CD4-positive, CD25-positive, alpha-beta regulatory T cell (primary cell): ENCODE measurements at places on chromosomes 7 and 10. TPM values are rescaled to one million over a fixed set of nuclear protein-coding genes. Genes with fewer than 3 reads are reported as not detected.

Gene PNLIPRP1
- not detected for total RNA-seq

Gene SAP25
- 47.4 TPM for total RNA-seq

Gene DDIT4
- total RNA-seq, result 403 TPM

Gene FKBP6
- not detected for total RNA-seq

Gene TMEM229A
- total RNA-seq, result not detected

Gene RPA3
- 29.9 TPM for total RNA-seq

Gene CAMK2B
- total RNA-seq, result not detected

Gene ACSL5
- 63.7 TPM for total RNA-seq

Gene LRRD1
- total RNA-seq, result 0.44 TPM

Gene CHN2
- total RNA-seq, result 1.7 TPM

- H3K4me1 ChIP-seq, result no peaks in the 10 kb centered on the region
- no peaks in the 10 kb centered on the region for H3K27me3 ChIP-seq
- DNase-seq, result peak; percentile 66
- H3K36me3 ChIP-seq, result no peaks in the 10 kb centered on the region
- H3K27ac ChIP-seq, result no peak overlapping the region
Measured at GRCh38 chr7:24587853-24588252, 14.6 kb downstream of the PALS2 start.

DNA sequence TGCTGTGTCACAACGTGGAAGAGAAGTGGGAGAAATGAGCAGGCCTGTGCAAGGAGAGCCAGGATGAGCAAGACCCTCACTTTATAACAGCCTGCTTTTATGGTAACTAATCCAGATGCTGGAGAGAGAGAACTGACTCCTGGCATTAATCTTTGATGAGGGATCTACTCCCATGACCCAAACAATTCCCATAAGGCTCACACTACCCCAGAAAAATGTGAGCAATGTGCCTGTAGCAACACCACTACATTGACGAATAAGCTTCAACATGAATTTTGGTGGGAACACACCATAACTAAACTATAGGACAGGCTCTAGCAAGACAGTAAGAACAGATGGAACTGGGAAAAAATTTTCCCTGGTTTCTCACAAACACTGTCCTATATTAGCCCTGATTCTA lies 173.6 kb upstream of the PRSS58 start:
- no peak overlapping the region for H3K4me3 ChIP-seq
- H3K27ac ChIP-seq, result no peak overlapping the region
- peaks cover 15% of the 10 kb centered on the region for H3K4me1 ChIP-seq
- no peaks in the 10 kb centered on the region for H3K36me3 ChIP-seq
- DNase-seq, result no peak

- peaks cover 16% of the 10 kb centered on the region for H3K4me1 ChIP-seq
- H3K4me3 ChIP-seq, result no peak overlapping the region
- H3K27me3 ChIP-seq, result no peaks in the 10 kb centered on the region
- H3K27ac ChIP-seq, result no peak overlapping the region
- no peak for DNase-seq
- peaks cover 7% of the 10 kb centered on the region for H3K36me3 ChIP-seq
Measured at GRCh38 chr7:77867537-77867865, 68.9 kb downstream of the PHTF2 start.

DNA sequence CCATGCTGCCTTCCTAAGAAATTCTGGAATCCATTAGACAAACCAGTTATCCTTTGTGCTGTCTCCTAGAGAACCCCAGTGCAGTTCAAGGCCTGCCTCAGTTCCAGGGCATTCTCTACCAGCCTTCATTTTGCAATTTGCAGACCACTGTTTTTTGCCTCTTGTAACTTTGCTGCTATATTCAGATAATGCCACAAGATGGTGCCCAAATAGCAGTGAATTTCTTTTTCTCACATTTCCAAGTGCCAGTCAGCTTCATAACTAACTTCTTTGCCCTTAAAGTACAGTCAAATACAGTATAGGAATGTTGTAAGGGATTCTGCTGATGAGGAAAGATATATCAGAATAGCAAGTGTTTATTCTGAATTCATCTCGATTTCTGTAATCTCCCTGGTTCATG lies 25.2 kb downstream of the LOXL4 start:
- H3K4me1 ChIP-seq, result peaks cover under 1% of the 10 kb centered on the region
- no peak overlapping the region for H3K27ac ChIP-seq
- H3K4me3 ChIP-seq, result no peak overlapping the region
- DNase-seq, result no peak

DNA sequence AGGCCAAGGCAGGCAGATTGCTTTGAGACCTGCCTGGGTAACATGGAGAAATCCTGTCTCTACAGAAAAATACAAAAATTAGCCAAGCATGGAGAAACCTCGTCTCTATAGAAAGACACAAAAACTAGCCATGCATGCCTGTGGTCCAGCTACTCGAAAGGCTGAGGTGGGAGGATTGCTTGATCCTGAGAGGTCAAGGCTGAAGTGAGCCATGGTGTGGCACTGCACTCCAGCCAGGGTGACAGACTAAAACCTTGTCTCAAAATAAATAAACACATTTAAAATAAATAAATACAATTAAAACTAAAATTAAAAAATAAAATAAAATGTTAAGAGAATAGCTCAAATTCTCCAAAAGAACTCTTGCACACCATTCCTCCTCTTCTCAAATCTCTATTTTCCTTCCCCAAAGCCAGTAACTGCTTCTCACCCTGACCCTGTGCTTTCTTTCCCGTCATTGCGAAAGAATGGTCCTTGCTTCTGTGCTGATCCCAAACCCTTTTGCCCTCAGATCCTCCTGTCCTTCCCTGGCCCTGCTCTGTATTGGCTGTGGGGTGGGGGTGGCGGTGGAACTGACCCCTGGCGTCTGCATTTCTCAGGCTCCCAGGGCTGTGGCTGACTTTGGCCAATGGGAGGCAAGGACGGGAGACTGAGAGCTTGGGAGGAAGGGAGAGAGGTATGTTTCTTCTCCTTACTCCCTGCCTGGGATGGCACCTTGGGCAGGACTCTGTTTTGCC lies 12.4 kb downstream of the SRGN start:
- no peak for DNase-seq

GRCh38 chr10:121091961-121092719 lies 241.0 kb downstream of the WDR11 start:
- H3K27ac ChIP-seq, result no peak overlapping the region
- H3K4me3 ChIP-seq, result no peak overlapping the region
- no peaks in the 10 kb centered on the region for H3K4me1 ChIP-seq
- H3K36me3 ChIP-seq, result no peaks in the 10 kb centered on the region

GRCh38 chr10:102001435-102002068 lies 54.4 kb downstream of the ARMH3 start:
- H3K27me3 ChIP-seq, result no peaks in the 10 kb centered on the region
- peaks cover 46% of the 10 kb centered on the region for H3K36me3 ChIP-seq

DNA sequence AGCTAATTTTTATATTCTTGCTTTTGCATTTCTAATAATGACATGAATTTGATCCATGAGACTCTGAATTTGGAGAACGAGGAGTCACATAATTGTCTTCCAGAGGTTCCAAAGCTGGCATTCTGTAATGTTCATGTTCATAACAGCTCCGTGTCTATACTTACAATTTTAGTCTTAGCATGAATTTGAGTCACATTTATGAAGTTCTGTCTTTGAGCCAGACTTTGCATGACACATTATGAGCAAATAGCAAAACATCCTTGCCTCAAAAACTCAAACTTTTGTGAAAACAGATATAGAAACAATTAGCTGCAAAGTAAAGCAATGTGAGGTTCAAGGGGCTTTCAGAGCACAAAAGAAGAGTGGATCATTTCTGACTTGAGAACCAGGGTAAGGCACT lies 44.5 kb upstream of the CAV2 start:
- H3K27me3 ChIP-seq, result no peaks in the 10 kb centered on the region
- no peaks in the 10 kb centered on the region for H3K4me1 ChIP-seq
- H3K4me3 ChIP-seq, result no peak overlapping the region
- no peak overlapping the region for H3K27ac ChIP-seq
- no peaks in the 10 kb centered on the region for H3K36me3 ChIP-seq

- DNase-seq, result no peak
- no peak overlapping the region for H3K4me3 ChIP-seq
- H3K4me1 ChIP-seq, result no peaks in the 10 kb centered on the region
- no peaks in the 10 kb centered on the region for H3K36me3 ChIP-seq
- no peak overlapping the region for H3K27ac ChIP-seq
Measured at GRCh38 chr10:31723106-31723750, 205.4 kb downstream of the ARHGAP12 start.

DNA sequence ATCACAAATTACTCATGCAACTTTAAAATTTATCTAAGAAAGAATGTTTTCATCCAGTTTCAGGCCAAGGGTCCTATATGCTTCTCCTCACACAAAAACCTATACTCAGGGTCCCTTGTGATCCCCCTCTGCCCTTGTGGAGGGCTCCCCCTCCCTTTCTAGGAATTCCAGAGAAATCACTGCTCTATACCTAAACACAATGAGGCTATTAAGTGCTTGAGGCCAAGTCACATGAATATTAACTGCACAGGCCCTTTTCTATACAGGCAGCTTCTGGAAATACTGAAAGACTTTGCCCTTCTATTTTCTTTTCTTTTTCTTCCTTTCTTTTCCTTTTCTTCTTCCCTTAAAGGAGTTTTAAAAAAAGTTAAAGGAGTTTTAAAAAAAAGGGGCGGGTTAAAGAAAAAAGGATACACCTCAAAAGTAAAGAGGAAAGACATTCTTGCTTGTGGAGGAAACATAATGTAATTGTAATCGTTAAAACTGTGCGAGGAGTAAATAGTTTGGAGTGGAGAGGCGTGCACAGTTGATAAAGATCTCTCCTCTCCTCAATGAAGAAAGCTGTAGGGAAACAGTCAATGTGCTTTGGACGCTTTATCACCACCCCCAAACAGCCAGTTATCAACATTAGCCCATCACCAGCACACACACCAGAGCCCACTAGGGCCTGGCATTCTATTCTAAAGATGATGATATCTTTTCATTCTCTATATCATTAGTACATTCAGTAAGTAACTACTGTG lies 16.4 kb downstream of the GRB10 start:
- no peaks in the 10 kb centered on the region for H3K36me3 ChIP-seq
- H3K4me3 ChIP-seq, result no peak overlapping the region

DNA sequence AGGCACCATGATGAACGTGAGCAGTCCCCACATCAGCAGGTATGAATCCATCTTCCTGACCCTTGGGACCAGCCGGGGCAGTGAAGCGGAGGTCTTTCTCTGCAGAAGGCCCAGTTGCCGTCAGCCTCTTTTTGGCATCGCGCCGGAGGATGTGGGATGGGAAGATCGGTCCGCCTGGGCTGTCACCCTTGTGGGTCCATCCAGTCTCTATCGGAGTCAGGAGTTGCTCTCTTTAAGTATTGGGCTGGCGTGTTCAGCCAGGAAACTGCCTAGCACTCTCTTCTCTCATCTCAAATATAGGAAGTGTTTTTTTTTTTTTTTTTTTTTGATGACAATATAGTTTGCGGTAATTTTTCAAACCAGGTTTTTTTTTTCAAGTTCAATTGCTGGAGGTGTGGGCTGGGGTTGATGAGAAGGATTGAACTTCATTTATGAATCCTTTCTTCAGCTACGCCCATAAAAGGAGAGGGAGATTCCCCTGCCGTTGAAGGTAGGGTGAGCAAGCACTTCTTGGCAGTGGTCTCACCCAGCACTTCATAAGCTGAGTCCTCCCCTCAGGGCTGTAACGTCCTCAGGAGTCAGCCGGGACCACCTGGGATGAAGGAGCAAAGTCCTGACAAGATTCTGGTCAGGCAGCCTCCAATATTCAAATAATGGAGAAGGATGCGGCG lies at the start of gene IL2RA:
Gene IL2RA (minus strand): TSS at position 267 of the 671 bp plus-strand sequence. CDS start 216 bp downstream, at position 51.
- peaks cover 70% of the 10 kb centered on the region for H3K4me1 ChIP-seq
- peak; percentile 78 for DNase-seq
- peak within 1 kb of the TSS; percentile 90 for H3K27ac ChIP-seq
- H3K4me3 ChIP-seq, result peak within 1 kb of the TSS; percentile 100
- no peaks in the 10 kb centered on the region for H3K27me3 ChIP-seq

GRCh38 chr7:42573881-42574672 lies 337.1 kb upstream of the GLI3 start:
- no peak overlapping the region for H3K4me3 ChIP-seq
- H3K36me3 ChIP-seq, result no peaks in the 10 kb centered on the region
- H3K27me3 ChIP-seq, result no peaks in the 10 kb centered on the region
- H3K27ac ChIP-seq, result no peak overlapping the region

- no peak overlapping the region for H3K27ac ChIP-seq
- H3K27me3 ChIP-seq, result peaks cover 8% of the 10 kb centered on the region
- no peaks in the 10 kb centered on the region for H3K36me3 ChIP-seq
- no peaks in the 10 kb centered on the region for H3K4me1 ChIP-seq
Measured at GRCh38 chr7:8277394-8277982, 15.5 kb upstream of the ICA1 start.

DNA sequence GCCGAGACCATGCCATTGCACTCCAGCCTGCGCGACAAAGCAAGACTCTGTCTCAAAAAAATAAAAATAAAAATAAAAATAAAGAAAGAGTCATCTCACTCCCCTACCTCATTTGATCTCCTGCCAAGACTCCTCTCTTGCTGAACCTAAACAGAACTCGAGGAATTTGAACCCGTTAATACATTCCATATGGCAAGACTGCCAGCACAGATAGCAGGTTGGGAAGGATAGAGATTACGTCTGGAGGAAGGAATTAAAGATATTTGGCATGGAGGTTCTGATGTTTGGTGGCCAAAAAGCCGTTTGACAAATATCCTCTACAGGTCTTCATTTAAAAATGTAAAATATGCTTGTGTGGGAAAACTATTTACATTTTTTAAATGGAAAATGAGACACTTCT lies 549.6 kb downstream of the HTR7 start:
- H3K27ac ChIP-seq, result no peak overlapping the region
- no peaks in the 10 kb centered on the region for H3K27me3 ChIP-seq

DNA sequence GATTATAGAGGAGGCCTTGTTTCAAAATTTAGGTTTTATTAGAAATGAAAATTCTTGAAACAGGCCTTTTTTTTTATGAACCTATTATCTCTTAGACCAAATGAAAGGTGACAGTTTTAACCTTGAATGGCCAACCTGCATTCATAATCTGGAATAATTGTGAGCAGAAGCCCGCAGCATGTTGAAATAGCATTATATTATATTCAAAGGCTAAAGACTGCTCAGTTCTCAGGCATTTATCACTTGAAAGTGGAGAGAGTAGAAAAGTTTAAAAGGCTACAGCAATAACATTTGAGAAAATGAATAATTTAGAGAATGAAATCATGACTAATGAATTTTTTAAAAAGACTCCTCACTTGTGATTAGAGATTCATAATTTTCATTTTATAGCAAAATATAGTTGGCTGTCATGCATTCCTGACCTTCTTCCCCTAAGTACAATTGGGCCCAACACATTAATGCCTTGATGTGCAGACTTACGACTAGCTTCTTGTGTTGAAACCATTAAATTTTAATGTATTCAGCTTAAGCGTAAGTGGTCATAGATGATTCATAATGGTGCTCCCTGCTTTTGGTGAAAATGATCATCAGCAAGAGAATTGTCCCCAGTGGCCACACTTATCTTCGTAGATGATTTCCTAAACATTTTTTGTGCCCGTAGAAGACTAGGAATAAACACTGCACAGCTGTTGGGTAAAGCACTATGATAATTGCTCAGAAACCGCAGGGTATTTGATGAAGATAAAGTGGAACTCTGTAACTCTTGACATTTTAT lies 346.6 kb upstream of the BMPER start:
- H3K27me3 ChIP-seq, result no peaks in the 10 kb centered on the region
- H3K36me3 ChIP-seq, result no peaks in the 10 kb centered on the region
- H3K4me3 ChIP-seq, result no peak overlapping the region
- H3K27ac ChIP-seq, result no peak overlapping the region
- no peaks in the 10 kb centered on the region for H3K4me1 ChIP-seq
